ENCODE measurements at places on chromosomes 7 and 10.

DNA sequence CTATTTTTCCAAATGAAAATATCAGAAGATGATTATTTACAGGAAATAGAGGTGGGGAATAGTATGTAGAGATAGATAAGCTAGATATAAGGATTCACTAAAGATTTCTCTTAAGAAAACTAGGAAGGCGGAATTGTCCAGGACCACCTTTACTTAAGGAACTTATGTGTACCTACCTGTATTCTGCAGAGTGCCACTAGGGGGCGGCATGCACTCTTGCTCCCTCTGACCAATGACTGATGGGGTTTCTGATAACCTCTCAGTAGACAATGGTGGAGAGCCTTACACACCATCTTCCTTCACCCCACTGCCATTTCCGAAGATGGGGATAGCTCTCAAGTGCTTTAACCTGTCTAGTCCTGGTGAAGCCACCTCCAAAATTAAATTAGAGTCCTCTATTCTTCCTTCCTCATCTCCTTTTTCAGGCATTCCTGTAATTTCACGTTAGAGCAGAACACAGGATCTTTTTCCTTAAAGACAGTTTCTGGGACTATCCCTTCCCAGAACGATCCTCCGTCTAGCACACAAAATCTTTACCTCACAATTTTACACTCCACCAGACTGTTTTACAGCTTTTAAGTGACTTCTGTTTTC is 453.1 kb downstream of the SORCS1 start:
- peak; percentile 64 for DNase-seq

DNA sequence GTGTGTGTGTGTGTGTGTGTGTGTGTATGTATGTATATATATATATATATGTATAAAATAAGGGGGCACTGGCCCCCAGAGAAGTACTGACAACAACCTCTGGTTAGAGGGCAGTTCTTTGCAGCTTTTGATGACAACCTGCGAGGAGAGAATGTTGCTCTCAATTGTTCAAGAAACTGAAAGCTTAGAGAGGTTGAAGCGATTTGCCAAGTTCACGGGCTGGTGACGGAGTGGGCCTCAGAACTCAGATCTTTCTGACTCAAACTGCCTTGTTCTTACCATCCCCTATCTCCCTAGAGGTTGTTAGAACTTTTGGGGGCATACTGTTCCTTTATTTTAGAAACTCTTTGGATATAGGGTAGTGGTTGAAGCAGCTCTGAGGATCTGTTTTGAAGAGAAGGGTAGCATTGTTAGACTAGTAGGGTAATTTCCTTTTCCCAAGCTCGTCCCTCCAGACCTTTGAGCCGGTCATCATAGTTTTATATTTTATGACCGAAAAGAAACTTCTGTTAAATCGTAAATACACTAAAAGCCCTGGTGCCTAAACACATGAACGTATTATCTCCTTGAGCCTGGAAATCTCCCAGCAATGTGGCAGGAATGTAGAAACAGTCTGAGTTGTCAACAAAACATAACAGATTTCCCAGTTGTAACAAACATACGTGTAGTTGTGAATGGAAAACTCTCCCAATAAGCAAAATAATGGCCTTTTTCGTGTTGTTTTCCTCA is 541.7 kb upstream of the GALNT17 start:
- DNase-seq, result no peak

DNA sequence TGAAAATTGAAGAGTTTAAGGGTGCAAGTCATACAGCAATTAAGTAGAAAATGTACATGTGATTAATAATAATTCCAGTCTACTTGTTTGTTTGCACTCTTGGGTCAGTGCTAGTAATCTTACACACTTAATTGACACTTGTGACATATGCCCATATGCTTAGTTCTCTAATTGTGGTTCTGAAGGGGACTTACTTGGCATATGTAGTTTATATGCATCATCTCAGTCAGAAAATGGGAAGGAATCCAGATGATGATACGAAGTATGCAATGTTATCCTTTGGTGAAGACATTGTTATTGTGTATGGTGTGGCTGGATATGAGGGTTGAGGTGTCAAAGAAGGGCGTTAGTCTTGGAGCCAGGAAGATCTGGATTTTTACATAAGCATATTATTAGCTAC is 193.5 kb upstream of the HDAC9 start:
- no peak for DNase-seq

DNA sequence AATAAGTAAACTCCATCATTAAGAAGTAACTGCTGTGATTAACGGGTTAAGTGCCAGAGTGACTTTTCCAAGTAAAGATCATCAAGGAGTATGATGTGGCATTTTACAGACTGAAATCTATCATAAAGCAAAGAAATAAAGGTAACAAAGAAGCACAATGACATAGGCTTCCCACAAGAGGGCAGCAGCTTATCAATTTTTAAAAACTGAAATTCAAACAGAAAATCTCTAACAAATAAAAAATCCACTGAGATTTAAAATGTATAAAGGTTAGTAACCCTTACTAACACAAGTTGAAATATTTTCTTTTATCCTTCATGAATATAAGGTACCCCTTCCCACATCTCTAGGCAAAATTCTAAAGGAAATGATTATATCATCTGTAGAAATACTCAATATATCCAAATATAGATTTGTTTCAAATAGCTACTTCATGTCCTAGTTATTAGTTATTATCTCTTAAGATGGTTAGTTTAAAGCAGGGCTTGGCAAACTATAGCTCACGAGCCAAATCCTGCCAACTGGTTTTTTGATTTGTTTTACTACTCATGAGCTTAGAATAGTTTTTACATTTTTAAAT is 29.2 kb downstream of the FAM3C start:
- DNase-seq, result peak; percentile 59

DNA sequence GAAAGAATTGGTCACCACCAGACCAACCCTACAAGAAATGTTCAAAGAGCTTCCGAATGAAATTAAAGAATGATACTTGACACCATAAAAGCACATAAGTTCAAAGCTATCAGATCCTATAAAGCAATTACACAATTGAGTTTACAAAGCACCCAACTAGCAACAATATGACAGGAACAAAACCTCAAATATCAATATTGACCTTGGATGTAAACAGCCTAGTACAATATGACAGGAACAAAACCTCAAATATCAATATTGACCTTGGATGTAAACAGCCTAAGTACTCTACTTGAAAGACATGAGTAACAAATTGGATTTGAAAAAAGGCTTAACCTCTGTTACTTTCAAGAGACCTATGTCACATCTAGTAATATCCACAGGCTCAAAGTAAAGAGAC is 1201.4 kb downstream of the XPNPEP1 start:
- no peak for DNase-seq
